ENCODE measurements at places on chromosomes 4 and X.

DNA sequence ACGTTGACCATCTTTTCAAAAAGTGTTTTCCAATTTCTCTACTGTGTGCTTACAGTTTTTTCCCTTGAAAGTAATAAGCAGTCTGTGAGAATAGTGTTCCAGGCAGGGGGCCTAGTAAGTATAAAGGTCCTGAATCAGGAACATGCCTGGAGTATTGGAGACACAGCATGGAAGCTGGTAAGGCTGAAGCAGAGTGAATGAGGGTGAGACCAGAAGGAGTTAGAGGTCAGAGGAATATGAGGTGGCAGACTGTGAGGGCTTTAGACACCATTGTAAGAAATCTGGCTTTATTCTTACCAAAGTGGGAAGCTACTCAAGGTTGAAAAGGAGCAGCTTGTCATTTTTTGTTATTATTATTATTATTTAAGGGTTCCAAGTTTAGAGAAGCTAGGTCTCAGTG lies 107.4 kb downstream of the CT47B1 start:
- no peak for DNase-seq

- DNase-seq, result no peak
These were observed 807 bp downstream of the SEL1L3 start for GRCh38 chr4:25861951-25862410.

GRCh38 chrX:146144039-146144438 lies 326.4 kb downstream of the SLITRK2 start:
- DNase-seq, result no peak

DNA sequence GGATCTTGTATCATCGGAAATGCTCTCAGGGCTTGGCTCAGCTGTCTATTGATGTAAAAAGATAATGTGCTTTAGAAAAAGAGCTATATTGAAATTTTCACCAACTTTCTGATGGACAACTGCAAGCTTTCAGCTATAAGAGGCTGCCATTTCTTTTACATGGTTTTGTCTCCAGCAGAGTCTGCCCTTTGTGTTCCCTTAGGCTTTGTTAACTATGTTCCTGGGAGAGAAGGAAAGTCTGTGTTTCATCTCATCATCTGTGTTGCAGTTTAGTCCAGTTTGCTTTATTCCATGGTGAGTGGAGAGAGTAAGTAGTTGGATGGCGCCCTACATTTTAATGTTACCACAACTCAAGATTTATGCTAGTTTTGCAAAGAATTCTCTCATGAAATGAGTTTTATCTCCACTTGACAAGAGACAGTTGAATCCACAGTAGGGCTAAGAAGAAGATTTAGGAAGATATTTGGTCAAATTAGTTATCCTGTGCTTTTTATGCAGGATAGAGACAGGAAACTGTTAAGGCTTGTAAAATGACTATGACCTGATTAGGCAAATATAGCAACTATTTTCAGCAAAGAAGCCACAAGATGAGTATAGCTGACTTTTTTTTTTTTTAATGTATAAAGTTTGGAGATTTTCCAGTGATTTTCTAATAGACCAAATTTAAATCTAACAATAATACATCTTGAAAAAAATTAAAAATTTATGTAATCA lies 16.5 kb downstream of the SEPTIN11 start:
- DNase-seq, result no peak

- no peak for DNase-seq
These were observed 10.0 kb upstream of the ASMTL start for GRCh38 chrX:1462596-1463251.

GRCh38 chr4:48247878-48248558 lies 21.6 kb downstream of the TEC start:
- DNase-seq, result no peak

- no peak for DNase-seq
These were observed 35.6 kb upstream of the NMU start for GRCh38 chr4:55671667-55672066.

DNA sequence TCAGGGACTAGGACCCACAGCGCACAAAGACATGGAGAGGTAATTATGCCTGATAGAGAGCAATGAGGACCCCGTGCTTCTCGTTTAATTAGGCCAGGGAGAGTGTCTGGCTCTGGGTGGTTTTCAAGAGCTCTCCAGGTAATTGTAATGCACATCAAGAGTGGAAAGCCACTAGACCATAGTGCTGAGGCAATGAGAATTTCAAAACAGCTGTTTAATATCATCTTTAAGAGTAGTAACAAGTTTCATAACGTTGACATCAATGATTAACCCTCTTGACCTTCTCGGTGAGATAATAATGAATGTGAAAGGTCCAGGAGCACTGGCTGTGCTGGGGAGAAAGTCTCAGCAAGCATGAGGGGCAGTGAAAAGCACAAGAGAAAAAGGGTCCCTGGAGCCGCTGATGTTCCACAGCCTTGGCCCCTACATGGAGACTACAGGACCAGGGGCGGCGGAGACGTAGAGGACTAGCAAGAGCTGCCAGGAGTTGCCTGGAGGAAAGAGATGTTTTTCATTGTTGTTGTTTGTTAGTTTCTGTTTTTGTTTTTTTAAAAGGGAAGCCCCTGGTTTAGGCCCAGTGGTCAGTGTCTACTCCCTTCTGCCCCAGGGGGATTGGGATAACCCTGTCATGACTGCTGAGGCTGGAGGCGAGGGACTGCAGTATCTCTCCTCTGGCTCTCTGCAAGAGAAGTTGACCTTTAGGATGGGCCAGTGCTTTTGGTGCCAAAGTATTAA lies 14.8 kb upstream of the CXCR3 start:
- DNase-seq, result no peak

GRCh38 chr4:1979477-1980196 lies 29.1 kb downstream of the NELFA start:
- no peak for DNase-seq

- no peak for DNase-seq
These were observed 791 bp downstream of the GUCY1B1 start for GRCh38 chr4:155759372-155760252.

- DNase-seq, result no peak
These were observed 39.8 kb upstream of the TMEM131L start for GRCh38 chr4:153426207-153426885.

- no peak for DNase-seq
These were observed 278.7 kb downstream of the RCHY1 start for GRCh38 chr4:75235359-75235951.

DNA sequence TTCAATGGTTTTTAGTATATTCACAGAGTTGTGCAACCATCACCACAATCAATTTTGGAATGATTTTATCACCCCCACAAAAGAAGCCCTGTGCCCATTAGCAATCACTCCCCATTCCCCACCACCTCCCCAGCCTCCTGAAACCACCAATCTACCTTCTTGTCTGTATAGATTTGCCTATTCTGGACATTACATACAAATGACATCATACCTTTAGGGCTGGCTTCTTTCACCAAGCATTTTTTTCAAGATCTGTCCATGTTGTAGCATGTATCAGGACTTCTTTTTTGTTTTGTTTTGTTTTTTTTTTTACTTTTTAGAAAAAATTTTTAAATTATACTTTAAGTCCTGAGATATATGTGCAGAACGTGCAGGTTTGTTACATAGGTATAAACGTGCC lies 108.1 kb downstream of the RTL9 start:
- no peak for DNase-seq

- DNase-seq, result no peak
These were observed 131.2 kb downstream of the TRIML1 start for GRCh38 chr4:188270273-188271069.

DNA sequence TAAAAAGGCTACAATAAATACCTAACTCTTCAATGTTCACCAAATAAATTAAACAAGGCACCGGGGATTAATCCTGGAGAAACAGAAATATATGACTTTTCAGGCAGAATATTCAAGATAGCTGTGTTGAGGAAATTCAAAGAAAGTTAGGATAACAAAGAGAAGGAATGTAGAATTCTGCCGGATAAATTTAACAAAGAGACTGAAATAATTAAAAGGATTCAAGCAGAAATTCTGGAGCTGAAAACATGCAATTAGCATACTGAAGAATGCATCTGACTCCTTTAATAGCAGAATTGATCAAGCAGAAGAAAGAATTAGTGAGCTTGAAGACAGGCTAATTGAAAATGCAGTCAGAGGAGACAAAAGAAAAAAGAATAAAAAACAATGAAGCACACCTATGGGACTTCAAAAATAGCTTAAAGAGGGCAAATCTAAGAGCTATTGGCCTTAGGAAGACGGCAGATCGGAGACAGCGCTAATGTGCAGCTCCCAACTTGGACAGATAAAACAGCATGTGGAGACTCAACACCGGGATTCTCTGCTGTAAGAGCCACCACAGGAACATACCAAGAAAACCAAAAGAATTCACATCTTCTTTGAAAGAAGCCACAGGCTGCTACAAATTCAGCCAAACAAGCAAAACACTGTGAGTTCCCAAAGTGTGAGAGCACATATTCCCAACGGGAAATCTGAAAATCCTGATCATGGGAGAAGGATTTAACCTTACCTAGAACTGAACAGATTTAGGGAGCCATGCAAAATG lies 1290.9 kb downstream of the PCDH18 start:
- no peak for DNase-seq

DNA sequence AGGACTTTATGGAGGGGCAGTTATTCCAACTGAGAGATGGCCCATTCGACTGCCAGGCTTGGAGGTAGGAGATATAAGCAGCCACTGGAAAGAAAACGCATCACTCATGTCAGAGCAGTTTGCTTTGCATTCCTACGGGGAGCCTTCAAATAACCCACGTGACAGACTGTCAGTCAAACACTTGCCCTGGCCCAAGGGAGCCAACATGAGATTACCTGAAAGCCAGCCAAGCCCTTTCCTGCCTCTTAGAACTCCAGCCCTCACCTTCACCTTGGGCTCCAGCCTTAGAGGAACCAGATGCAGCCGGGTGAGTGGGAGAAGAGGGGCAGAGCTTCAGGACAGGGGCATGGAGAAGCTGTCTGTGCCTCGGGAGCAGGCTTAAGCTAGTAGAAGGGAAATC lies 95.3 kb upstream of the CXCL13 start:
- no peak for DNase-seq

GRCh38 chrX:105745863-105746262 lies 76.5 kb upstream of the NRK start:
- no peak for DNase-seq

DNA sequence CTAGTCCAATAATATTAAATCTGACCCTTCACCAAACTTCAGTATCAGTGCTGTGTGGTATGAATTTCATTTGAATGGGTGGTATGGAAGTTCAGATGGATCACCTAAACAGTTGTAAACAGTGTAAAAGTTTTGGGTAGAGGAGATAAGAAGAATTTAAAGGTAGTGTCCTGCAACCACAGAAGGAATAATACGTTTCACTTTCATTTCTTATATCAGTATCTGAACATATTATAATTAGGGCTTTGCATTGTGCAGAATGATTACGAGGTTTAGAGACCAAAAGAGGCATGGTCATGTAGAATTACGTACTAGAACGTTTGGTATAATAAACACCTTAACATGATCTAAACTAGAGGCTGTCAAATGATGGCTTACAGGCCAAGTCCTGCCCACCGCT lies 116.1 kb downstream of the PDLIM5 start:
- no peak for DNase-seq

DNA sequence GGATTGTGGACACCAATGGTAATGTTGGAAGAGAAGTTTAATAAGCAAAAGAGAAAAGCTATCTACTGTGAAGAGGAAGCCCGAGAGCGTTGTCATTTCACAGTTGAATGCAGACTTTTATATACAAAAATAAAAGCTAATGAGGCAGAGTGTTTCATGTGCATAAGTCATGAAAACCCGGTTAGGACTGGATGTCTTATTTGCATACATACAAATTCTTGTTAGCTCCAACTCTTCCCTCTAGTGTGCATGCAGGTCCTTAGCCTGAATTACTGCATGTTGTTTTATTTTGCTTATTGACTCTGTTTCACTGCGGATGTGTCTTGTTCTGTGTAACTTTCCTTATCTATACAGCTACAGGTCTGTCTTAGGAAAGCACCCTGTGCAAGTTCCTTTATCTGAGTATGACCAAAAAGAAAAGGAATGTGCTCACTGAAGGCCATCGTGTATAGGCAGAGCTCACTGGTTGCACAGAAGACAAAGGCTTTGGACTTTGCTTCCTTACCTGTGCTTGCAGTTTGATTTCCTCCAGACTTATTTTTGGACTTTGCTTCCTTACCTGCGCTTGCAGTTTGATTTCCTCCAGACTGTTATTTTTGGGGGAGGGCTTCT lies 25.1 kb upstream of the UGT2B11 start:
- no peak for DNase-seq

DNA sequence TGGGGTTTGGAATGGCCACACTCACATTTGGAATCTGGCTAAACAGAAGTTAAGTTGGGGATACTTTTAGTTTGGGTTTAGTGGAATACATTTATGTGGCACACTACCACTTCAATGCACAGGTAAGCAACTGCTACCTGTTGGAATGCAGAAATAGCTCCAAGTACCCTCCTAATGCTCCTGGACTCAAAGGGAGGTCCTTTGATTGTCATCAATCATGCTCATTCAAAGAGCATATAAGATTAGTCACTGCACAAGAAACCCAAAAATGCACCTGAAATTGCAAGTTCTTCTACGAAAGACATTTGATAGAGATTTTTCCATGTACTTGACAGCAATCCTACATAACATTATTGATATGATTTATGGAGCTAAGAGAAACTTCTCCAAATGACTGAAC lies 247.7 kb downstream of the ANKRD50 start:
- DNase-seq, result no peak

DNA sequence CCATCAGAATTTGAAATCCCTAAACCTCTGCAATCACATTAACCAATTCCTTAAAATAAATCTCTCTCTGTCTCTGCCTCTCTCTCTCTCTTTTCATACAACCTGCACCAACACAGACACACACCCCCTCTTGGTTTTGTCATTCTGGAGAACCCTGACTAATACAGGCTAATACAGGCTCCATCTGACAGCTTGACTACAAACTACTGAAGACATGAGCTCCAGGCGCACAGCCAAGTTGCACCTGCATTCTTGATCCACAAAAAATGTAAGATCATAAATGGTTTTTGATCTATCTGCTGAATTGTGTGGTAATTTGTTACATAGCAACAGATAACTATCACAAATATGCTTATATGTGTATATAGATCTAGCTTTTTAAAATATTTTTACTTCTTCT lies 2414.2 kb downstream of the PCDH7 start:
- peak; percentile 2 for DNase-seq

DNA sequence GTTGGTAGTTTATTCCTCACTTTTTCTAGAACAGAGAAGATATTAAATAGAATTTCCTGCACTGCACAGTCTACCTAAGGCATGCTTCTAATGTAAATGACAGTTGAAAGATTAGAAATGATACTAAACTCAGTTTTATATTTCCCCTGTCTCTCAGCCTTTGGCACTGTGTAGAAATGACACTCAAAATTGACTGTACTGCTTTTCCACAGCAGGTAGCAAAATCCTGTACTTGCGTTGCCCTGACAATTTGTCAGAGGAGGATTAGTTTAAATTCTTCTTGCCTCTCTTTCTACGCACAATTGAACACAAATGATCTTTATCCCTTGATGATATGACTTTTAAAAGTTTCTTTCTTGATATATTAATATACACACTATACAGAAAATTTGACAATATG lies 347.6 kb downstream of the SPOCK3 start:
- no peak for DNase-seq

GRCh38 chr4:133559987-133560386 lies 410.9 kb downstream of the PCDH10 start:
- no peak for DNase-seq

DNA sequence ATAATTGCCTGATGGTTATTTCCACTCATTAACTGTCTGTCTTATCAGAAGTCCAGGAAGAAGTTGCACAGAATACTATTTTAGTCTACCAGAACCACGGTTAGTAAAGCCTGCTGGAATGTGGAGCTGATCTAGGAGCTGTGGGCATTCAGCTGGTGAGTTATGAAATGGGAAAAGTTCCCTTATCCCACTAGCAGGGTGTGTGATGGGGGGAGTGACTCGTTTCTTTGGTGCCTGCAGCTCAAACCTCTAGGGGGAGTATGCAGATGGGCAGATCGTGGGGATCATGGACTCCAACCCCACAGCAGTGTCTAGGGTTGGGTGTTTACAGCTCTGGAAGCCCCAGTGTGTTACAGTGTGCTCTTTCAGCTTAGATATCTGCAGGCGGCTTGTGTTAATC lies 305.7 kb upstream of the BOD1L1 start:
- no peak for DNase-seq
